SW 1271 (cell line): ENCODE measurements at places on chromosomes 16 and 17.
A peak's percentile ranks its signal among the peaks of the same experiment; 100 is the strongest.

GRCh38 chr16:79618692-79619050 is 18.1 kb upstream of the MAF start:
- no peak for DNase-seq

- no peak for DNase-seq
Measured at GRCh38 chr17:19360772-19361171, 1.8 kb downstream of the B9D1 start.

- DNase-seq = peak; percentile 25
Measured at GRCh38 chr16:87560428-87561199, 41.7 kb upstream of the JPH3 start.

DNA sequence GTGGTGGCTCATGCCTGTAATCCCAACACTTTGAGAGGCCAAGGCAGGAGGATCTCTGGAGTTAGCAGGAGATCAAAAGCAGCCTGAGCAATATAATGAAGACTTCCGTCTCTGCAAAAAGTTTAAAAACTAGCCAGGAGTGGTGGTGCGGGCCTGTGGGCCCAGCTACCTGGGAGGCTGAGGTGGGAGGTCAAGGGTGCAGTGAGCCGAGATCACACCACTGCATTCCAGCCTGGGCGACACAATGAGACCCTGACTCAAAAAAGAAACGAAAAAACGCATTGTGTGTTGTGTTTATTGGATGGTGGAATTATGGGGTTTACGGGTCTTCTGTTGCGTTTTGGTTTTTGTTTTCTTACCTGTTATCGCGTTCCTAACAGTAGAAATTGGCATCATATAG is 863 bp upstream of the DDX19A start:
- DNase-seq = no peak

- DNase-seq = no peak
Measured at GRCh38 chr16:17286443-17286842, 184.3 kb downstream of the XYLT1 start.

DNA sequence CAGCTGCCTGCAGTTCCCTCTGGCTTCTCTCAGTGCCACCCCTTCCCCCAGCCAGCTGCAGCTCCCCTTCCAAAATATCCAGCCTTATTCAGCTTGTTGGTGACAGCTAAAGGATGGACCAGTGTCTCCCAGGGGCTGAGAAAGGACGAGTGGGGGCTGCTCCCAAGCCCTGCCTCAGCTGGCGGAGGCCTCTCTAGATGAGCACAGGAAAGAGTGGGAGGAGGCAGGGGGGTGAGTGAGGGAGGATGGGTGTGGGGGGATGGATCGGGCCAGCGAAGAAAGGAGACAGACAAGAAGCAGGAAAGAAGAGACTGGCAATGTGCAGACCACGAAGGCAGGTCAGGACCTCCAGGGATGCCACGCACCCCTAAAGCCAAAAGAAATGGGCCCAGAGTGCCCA is 17.5 kb downstream of the PIPOX start:
- DNase-seq = no peak

- DNase-seq = no peak
Measured at GRCh38 chr16:72645538-72645937, 402.4 kb downstream of the ZFHX3 start.

DNA sequence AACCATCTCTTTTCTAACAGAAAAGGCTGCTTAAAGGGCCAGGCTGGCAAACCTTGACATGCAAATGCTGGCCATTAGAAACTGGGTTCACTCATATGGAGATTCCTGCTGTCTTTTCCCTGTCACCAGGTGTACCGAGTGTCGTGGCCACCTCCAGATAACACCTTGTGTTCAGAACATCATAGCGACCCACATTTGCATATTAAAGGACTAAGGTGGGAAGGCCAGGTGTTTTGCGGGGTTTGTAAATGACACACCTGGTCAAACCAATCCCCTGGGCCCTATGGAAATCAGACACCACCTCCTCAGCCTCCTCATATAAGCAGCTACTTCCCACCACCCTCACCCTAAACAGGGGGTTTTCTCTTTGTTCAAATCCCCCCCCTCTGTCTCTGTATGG is 2.5 kb upstream of the AIPL1 start:
- DNase-seq = no peak

- no peak for DNase-seq
Measured at GRCh38 chr16:1510272-1510671, 17.1 kb downstream of the TELO2 start.

DNA sequence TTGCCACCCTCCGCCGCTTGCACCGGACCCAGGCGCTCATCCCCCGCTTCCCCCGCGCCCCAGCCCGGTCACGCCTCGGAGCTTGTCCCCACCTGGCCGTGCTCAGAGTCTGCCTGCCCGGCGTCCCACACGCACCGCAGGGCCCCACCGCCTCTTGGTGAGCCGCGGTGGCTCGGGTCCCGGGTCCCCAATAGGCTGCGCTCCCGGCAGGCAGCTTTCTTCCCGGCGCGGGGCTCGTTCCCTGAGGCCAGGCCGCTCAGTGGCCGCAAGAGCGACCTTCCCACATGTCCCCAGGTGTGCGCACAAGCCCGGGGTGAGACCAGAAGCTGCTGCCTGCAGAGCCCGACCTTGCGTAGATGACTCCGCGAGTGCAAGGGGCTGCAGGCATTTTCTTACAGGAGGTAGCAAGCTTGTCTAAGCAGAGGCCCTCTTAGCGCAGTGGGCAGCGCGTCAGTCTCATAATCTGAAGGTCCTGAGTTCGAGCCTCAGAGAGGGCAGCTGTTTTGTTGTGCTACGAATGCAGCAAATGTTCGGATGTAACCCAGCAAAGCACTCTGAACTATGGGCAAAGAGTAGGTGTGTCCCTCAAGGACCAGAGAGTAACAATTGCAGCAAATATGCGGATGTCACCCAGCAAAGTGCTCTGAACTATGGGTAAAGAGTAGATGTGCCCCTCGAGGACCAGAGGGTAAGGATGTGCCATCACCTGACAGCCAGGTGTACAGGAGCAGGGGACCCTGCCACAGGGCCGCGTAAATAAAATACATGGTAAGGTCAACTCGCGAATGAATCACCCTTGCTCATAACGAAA is 15.6 kb downstream of the TLE7 start:
- no peak for DNase-seq

DNA sequence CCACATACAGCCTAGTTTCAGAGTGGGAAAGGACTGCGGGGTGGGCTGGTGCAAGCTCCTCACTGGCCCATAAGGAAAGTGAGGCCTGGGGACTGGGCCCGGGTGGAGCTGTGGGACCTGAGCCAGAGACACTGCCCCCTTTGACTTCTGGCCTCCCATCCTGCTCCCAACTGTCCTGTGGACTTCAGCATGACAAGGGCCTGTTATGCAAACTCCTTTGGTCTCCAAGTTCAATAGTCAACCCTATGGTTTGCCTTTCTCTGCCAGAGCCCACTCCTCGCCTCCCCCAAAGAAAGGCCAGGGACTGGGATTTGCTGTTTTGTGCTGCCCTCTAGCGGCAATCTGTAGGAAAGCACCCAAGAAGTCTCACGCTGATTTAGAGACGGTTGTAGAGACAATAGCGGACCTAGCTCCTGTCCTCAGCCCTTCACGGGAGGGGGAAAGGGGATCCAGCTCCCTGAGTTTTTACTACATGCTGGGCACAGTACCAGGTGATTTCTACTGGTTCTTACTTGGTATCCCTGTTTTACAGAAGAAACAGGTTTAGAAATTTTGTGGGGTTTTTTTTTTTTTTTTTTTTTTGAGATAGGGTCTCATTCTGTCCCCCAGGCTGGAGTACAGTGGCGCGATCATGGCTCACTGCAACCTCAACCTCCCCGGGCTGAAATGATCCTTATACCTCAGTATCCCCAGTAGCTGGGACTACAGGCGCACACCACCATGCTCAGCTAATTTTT is 1.2 kb upstream of the TLCD3B start:
- DNase-seq = peak; percentile 69

DNA sequence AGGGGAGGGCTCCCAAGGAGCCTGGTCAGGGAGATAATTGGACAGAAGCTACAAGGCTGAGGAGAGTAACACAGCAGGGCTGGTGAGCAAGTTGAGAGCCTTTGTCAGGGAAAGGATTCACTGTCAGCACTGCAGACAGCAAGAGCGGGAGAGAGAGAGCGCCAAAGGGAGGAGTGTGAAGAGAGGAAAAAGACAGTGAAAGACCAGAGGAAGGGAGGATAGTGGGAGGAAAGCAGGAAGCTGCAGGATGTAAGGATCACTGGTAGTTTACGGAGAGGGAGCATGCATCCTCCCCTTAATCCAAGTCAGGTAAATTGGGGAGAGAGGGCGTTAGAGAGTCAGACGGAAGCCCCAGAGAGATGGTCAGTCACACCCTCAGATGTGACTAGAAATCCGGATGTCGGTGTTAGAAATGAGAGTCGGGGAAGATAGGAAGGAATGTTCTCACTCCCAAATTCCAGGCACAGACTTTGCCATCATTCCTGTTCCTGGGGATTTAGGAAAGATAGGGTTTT is 13.8 kb upstream of the SPOP start:
- no peak for DNase-seq

DNA sequence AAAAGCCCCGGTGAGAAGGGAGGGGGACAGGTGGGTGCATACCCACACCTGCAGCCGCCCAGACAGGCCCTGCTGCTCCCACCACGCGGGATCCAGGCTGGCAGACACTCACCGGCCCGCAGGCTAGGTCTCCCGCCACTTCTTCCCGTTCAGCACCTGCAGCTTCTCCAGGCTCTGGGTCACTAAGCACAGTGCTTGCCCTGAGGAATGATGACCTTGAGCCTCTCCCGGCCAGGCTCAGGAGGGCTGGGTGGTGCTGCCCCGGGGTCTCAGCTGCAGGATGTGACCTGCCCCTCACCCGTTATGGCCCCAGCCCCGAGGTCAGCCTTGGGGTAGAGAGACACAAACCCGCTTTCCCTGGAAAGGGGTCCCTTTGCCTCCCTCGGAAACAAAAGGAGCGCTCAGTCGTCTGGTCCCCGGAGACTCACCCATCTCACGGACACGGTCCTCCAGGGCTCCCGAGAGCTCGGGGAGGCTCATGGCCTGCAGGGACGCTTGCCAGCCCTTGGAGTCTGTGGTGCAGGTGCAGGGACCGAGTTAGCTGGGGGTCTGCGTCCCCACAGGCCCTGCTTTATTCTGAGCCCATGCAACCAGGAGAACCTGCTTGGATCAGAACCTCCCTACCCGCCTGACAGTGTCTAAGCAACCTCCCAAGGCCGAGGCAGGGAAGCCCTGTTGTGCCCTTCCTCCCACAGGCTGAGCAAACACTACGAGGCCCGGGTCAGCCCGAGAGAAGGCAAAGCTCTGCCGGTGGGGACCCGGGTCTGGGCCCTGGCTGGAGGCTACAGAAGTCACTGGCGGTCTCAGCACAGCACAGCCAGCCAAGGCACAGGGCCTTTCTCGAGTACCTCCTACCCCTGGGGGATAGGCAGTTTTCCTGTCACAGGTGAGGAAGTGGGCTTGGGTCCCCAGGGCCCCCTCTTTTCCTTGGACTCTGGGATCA is 3.8 kb downstream of the NUDT16L1 start:
- DNase-seq = no peak

- no peak for DNase-seq
Measured at GRCh38 chr17:77038884-77039555, 101.7 kb upstream of the SEC14L1 start.

DNA sequence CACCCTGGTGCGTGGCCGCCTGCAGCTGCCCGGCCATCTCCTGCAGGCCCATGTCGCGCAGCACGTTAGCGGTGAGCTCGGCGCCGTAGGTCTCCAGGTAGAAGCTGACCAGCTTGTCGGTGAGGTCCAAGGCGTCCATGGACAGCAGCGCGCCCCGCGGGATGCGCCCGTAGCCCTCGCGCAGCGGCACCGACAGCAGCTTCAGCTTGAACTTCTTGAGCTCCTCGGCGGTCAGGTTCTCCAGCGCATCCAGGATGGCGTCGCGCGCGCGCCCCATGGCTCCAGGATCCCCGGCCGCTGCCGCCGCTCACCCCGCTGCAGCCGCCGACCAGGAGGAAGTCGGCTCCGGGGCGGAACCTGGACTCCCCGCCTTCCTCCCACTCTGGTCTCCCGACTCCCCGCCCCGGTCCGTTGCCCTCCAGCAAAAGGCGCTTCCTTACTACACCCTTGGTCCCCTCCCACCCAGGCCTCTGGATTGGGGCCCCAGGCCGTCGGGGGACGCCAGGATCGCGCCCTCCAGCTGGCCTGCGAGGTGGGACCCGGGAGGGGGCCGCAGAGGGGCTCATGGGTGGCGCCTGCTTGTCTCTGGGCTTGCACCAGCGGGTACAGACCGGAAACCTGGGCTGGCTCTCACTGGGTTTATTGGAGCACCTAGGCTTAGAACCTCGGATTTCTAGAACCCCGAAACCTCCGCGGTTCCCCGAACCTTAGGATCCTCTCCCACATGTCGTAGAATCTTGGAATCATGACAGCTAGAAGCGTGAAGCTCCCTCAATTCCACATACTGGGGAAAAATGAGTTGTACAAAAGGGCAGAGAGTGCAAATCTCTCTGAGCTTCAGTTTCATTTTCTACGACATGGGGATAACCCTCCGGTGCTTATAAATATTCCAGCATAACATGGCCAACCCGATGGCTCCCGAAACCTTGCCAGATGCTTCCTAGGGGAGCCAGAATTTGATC is at the start of gene PYCARD:
Gene PYCARD (minus strand): TSS at position 347 of the 962 bp plus-strand sequence. CDS start 70 bp downstream, at position 277.
- DNase-seq = no peak

GRCh38 chr17:44008205-44008909 is 3.9 kb downstream of the NAGS start:
- DNase-seq = no peak
